ENCODE measurements at places on chromosomes 13 and 19.

GRCh38 chr19:10142701-10143375, 23.1 kb upstream of the EIF3G start:
- no peak for DNase-seq

DNA sequence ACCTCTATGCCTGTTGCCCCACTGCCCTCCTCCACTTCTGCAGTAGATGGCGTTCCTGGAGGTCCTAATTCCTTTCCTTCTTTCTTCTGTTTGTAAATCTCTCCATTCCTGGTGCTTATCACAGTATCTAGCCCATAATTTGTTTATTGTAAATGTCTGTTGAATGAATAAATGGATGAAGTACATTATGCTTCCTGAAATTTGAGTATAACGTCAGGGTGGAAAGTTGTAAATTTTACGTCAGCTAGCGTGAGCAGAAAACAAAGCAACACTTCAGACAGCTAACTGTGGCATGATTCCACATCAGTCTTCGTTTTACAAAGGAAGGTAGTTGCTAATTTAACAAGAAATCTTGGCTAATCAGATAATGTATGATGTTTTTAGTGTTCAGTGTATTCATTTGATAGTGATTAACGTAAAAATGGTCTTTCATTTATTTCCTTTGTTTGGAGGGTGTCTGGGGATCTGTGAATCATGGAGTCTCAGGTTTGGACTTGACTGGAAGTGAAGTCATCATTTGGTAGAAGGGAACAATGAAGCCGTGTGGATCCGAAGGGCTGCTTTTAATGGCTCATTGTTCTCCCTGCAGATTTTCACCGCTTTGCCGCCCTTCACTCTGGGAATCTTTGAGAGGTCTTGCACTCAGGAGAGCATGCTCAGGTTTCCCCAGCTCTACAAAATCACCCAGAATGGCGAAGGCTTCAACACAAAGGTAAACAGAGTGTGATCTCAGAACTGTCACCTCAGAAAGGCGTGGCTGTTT, 215.1 kb downstream of the SHISA2 start:
- no peak for DNase-seq

DNA sequence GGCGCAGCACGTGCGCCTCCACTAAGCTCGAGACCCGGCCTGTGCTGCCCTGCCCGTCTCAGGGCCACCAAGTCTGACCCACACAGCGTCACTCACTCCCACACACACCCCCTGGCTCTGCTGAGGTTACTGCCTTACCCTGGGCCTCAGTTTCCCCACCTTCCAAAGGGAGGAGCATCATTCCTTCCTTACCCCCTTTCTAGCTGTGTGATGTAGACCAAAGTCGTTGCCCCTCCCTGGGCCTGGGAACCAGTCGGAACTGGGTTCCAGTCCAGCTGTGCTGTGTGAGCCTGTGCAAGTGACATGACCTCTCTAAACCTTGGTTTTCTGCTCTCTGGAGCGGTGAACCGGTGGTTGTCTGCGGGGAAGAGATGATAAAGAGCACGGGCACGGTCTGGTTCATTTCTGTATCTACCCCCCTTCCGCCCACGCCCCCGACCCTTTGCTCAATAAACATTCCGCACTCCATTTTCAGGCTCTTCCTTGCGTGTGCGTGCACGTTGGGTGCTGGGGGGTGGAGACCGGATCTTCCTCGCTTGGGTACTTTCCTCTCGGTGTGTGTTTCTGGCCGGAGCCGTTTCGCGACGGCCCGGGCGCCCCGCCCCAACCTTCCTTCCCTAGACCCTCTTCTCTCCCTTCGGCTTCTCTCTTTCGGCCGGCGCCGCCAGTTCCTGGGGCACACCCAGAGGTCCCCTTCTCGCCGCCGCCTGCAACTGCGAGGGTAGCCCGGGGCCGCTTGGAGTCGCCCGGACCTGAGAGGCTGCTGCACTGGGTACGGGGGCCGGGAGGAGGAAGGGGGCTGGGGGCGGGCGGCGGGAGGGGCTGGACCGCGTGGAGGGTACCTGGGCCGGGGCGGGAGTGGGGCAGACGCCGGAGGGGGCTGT, at the start of gene ZNF581:
Gene ZNF581 (plus strand): TSS at position 647 of the 884 bp plus-strand sequence. CDS start 923 bp downstream, outside the sequence.
- DNase-seq: peak; percentile 87

DNA sequence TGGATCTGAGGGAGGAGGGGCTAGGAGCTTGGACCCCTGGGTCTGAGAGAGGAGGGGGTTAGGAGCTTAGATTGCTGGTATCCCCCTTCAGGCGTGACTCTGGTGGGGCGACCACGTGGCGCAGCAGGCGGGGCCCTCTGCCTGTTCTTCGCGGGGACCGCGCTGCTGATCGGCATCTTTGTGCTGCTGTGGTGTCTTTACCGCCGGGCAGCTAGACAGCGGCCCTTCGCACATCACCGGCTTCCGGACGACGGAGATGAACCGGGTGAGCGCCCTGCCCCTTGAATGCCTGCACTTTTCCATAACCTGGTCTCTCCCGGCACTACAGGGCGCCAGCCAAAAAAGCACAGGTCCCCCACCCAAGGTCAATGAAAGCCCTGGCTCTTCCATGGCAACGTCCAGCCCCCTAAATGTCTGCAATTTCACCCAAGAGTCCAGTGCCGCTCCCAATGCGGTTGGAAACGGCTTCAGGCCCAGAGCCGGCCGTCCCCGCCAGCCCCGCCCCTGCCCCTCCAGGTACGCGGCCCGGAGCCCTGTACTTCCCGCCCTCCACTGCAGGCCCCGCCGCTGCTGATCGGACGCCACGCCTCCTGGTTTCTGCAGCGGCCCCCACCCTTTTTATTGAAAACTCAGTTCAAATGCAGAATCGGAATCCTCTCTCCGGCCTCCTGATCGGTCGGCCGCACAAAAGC, 2.8 kb downstream of the GFY start:
- no peak for DNase-seq

- DNase-seq: no peak
Observed at GRCh38 chr19:19446655-19447437, 41.4 kb downstream of the GATAD2A start.

DNA sequence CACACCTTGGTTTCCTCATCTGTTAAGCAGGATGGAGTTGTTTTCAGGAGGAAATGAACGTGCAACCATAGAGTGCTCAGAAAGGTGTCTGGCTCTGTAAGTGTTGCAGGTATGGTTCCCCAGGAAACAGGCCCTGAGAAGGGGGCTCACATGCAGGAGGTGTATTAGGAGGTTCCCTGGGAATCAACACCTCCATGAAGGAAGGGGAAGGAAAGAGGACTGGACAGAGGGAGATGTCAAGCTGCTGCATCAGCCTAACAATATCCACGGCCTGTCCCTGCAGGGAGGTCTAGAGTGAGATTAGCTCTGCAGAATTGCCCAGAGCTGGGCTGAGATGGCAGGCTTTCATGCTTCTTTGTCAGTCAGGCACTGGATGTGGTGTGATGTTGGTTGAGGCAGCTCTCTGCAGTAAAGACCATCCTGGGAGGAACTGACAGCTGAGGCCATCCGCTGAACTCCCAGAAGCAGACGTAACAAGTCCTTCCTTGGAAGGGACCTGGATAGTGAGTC, 373.3 kb downstream of the ZNF536 start:
- DNase-seq: no peak

DNA sequence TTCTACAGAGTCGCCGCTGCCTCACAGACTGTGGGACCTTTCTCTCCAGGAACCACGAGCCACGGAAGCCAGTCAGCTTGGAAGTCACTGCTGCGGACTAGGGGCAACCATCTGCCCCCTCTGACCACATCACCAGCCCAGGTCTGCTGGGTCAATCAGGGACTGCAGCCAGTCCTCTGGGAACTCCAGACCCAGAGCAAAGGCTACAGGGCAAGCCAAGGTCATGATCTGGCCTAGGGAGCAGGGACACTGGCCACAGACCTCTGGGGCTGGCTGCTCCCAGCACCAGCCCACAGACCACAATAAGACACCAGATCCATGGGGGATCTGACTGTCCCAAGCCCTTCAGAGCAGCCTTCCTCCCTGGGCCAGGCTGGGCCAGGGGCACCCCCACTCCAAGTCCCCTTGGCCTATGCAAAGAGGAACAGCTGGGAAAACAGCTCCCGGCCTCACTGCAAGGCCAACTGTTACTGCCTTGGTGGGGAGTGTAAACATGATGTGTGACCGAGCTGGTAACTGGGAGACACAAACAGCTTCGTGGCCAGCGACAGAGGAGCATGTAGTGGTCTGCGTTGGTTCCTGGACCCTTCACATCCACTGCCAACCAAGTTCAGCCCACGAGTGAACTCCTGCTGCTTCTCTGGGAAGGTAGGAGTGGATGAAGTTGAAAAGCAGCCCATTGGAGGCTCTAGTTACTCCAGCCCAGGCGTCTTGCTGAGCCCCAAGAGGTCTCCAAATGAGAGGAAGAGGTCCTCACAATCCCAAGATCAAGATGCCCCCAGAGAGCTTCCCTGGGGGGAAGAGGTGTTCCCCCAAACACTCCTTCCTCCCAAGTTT, 1.5 kb downstream of the AKT2 start:
- peak; percentile 27 for DNase-seq

DNA sequence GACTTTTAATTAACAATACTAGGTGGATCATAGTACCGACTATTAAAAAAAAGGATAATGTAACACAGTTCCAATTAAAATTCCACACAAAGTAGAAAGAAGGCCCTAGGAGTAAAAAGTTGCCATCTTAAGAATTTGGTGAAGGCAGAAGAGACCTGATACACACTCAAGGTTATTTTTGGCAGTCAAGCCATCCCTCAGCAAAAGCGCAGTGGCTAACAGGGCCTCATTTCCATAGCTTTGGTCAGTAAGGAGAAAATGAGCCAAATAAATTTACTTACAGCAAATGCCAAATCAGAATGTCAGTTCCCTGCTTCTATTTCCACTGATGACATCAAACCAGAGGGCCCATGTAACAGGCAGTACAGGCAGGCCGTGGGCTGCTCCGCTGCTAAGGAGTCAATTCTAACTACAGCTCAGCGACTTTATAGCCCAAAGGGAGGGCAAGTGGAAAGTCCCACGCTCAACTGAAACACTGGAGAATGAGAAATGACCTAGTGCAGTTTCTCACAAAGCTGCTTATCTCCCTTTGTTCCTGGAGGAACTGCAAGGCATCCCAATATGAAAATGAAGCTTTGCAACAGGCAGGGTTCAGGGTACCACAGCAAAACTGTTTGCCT, 6.3 kb downstream of the ARGLU1 start:
- DNase-seq: peak; percentile 56
